Mammary epithelial cell (primary cell): ENCODE measurements at places on chromosomes 5 and 9. TPM values are rescaled to one million over a fixed set of nuclear protein-coding genes. Genes with fewer than 3 reads are reported as not detected.

Gene NR2F1-AS1
- 12.2 TPM for total RNA-seq

GRCh38 chr5:62631909-62632580 lies 53.4 kb downstream of the LRRC70 start:
- no peak for DNase-seq

Gene MEGF10
- 2.2 TPM for total RNA-seq

- DNase-seq: peak; percentile 46
Measured at GRCh38 chr9:120711841-120712538, 2.3 kb downstream of the MEGF9 start.

Gene DDX31
- total RNA-seq: 27.0 TPM

DNA sequence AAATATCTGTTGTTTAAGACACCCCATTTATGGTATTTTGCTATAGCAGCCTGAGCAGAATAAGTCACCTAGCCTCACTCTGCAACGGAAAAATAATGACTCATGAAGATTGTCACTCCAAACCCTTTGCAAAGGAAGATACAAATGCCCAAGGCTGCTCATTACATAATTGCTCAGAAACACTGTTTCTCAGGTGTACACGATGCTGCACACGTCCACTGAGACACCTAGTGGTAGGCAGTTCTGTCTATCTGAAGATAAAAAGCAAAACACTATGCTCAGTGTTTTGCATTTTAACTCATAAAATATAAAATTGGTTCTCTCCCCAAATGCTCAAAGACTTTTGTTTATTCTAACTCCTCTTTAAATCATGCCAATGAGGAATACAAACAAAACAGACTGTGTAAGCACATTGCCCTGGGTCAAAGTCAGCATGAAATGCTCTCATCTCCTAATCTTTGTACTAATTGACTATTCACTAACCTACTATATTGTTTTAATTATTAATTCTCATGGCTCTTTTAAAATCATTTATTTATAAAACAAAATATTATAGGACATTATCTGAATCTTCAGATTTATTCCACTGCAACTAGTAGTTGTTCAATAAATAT lies 7.7 kb upstream of the TSLP start:
- DNase-seq: peak; percentile 60

GRCh38 chr5:151684690-151685361 lies 1.9 kb downstream of the SPARC start:
- peak; percentile 88 for DNase-seq

Gene CNTNAP3
- 20.2 and 23.7 TPM in 2 replicates for total RNA-seq

Gene PCDHAC2
- total RNA-seq: 3.7 TPM

DNA sequence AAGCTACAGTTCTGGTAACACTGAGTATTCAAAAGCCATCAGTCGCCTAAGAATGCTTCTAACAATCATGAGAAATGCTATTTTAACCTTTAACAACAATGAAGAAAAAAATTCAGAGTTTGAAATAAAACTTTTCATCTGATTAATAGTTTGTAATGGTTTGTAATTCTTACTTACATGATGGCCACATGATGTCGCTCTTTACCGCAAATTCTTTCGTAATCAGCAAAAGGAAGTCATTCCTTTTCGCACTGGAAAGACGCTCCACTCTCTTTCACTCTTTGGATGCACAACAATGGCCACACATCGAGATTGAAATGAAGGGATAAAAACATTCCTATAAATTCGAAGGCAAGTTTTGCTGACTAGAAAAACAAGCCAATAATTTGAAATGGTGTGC lies at the start of gene PCDHA7:
PCDHA7 (plus strand) TSS at position 277 of the 400 bp plus-strand sequence; CDS start at position 392, 115 bp downstream.
- DNase-seq: peak; percentile 11

Gene NINJ1
- 92.2 TPM for total RNA-seq

GRCh38 chr9:110837401-110838005 lies 168.9 kb downstream of the MUSK start:
- no peak for DNase-seq

DNA sequence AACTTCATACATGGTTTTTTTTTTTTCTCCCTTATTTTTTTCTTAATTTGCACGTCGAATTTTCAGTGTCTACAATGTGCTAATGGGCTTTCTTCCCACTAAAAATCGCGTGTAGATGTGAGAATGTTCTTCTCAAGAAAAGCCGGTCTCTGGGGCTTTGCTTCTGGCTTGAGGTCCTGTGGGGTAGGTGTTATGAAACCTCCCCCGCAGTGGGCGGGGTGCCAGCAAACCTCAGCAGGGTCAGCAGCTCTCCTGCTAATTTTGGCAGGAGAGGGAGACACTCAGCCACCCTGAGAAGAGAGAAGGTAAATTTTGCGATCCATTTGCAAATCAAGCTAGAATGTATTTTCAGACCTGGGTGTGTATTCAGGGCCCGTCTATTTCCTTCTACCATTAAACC lies 59.9 kb downstream of the NPR3 start:
- no peak for DNase-seq

Gene BSPRY
- total RNA-seq: 0.16 and 0.32 TPM in 2 replicates

Gene RGS7BP
- total RNA-seq: not detected in 2 replicates

- peak; percentile 66 for DNase-seq
Measured at GRCh38 chr5:93359296-93359959, 221.6 kb downstream of the NR2F1-AS1 start.

DNA sequence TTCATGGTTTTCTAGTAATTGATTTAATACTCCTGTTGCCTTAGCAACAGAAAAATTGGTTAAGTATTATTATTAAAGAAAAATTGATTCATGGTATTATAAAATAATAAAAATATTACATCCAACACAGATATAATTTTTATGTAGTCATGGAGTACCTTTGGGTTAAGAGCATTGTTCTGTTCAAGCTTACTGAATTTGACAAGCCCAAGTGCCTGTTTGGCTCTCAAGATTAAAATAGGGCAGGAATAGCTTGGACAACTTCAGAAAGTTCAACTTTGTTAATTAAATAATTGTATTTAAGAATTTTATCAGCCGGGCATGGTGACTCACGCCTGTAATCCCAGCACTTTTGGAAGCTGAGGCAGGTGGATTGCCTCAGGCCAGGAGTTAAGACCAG lies 82.0 kb downstream of the NIPBL start:
- DNase-seq: no peak

DNA sequence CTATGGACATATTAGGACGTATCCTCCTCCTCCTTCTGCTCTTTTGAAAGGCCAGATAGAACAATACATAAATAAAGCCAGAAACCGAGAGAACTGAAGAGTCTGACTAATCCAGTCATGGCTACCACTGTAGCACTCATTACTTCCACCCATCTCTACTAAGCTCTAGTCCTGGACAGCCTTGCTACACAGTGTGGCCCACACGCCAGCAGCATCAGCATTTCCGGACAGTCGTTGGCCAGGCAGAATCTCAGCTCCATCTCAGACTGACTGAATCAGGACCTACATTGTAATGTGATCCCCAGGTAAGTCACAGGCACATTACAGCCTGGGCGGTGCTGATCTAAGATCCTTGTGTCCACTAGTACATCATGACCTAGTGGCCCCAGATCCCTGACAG lies 182.9 kb downstream of the DRD1 start:
- no peak for DNase-seq

Gene NR6A1
- total RNA-seq: 4.8 TPM

DNA sequence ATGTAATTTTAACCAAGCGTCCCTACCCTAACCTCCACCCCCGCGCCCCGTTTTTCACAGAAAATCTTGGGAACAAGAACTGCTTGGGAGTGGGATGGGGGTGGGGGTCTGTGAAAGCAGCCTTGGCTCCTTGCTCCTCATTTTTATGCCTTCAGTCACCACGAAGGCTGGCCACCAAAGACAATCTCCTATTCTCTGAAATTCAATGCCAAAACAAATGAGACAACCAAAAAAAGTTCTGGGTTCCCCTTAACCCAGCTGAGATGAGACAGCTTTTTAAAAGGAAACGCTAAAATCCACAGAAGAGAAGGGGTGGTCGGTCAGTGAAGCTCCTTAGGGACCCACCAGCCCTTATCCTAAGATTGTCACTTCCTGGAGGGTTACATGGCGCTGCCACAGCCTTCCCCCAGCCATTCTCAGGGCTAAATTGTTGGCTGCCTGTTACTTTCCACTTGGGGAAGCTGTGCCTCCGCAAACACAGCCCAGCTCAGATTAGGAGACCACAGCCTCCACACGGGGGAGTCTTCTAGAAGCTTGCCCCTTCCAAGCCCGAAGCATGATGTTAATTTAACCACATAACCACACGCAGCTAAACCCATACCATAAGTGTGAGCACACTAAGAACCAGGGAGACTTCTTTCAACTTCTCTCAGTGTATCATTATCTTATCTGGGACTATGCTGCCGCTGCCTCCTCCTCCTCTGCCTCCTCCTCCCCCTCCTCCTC lies 136.3 kb downstream of the FOXD1 start:
- no peak for DNase-seq

DNA sequence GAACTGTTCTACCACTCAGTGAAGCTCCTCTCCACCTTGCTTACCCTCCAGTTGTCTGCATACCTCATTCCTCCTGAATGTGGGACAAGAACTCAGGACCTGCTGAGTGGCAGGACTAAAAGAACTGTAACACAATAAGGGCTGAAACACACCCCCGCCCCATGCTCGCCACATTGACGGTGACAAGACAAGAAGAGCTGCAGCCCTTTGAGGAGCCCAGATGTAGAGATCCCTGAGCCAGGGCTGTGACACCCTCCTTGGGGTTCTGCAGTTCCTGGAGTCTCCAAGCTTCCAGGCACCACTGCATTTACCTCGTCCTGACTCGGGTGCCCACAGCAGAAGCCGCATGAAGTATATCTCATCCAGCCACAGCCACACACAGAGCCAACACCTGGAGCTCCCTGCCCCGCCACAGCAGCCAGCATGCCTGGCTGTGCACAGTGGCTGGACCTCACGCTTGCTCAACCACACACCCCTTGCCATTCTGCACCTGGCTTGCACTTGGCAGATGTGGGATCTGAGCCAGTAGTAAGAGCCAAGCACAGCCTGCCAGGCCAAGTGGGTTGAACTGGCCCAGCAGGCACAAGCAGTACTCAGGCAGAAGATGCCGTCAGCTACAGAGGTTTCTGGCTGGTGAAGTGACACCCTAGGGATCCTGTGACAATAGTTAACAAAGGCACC lies 166.1 kb downstream of the RNF180 start:
- no peak for DNase-seq

- peak; percentile 77 for DNase-seq
Measured at GRCh38 chr9:121743441-121744001, 92.1 kb downstream of the DAB2IP start.

- no peak for DNase-seq
Measured at GRCh38 chr5:8253376-8253775, 384.4 kb downstream of the MTRR start.

DNA sequence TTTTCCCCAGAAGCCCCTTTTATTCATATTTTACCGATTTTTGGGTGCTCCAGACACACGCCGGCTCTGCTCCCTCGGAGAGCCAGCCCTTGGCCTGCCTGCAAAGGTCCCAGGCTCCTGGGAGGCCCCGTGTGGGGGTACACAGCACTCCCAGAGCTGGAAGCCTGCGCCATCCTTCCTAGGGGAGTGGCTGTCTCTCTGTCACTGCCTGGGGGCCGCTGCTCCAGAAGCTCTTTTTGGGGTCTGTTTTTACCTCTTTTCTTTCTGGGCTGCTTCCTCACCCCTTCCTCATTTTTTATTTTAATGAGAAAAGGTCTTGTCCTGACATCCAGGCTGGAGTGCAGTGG lies 119.1 kb upstream of the COL5A1 start:
- DNase-seq: no peak

DNA sequence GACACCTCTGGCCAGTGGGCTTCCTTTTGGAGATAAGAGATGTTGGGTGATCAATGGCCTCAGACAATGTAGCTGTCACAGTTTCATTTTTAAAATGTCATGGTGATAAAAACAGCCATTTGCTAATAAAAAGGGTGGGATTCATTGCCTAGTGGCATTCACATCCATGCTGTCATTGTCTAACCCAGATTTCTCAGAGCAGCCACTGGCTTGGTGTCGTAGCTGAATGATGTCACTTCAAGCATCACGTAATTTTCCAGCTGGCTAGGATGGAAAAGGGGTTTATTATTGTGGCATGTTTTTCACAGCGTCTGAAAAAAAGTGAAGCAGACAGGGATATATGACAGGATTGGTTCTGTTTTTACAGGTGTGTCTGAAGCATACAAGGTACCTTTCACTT lies 184.7 kb downstream of the AOPEP start:
- no peak for DNase-seq

Gene SHC3
- total RNA-seq: under 0.01 TPM

DNA sequence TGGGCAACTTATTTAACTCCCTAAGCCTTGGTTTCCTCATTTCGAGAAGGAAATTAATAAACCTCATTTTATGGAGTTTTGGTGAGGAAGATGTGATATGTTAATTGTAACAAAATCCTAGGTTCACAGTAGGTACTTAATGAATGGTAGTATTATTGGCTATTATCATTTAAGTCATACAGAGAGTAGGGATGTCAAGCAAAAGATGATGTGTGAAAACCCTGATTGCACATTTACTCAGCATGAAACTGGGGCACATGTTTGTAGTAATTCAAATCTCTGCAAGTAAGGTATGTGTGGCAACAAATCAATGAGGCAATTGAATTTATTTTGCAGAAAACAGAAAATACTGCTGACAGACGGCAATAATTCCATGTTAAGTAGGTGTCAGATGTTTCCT lies 127.3 kb downstream of the CSNK1G3 start:
- no peak for DNase-seq

- DNase-seq: no peak
Measured at GRCh38 chr5:142811866-142812557, 41.8 kb downstream of the ARHGAP26 start.

Gene ESM1
- total RNA-seq: 0.33 TPM in 1 of 2 replicates, not detected in the other

DNA sequence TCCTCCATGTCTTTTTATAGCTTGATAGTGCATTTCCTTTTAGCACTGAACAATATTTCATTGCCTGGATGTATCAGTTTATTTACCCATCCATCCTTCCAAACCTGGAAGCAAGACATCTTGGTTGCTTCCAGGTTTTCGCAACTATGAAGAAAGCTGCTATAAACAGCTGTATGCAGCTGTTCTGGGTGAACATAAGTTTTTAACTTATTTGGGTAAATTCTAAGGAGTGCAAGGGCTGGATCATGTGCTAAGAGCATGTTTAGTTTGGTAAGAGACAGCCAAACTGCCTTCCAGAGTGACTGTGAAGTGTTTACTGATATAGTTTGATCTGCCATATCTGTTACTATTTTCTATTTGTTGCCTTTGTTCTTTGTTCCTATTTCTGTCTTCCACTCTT lies 58.5 kb downstream of the CSF2 start:
- no peak for DNase-seq
